Dermis blood vessel endothelial cell (primary cell): ENCODE measurements at places on chromosomes 4 and X.

GRCh38 chr4:70787496-70787895 lies 52.2 kb downstream of the GRSF1 start:
- DNase-seq: no peak

DNA sequence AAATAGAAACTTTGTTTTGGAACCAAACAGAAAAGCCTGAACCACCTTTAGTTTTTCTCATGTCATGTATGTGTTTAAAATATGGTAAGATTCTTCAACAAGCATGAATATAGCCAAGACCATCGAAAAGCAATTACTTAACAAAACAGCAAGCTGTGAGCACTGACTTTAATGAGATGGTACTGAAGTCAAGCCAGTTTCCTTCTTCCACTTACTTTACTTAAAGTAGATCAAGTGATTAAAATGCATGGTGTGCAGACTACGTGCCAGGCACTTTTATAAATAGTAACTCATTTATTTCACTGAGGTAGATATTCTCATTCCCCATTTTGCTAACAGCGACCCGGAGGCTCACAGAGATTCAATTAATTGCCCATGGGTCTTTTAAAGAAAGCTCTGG lies 46.2 kb upstream of the FGFBP2 start:
- DNase-seq: no peak

DNA sequence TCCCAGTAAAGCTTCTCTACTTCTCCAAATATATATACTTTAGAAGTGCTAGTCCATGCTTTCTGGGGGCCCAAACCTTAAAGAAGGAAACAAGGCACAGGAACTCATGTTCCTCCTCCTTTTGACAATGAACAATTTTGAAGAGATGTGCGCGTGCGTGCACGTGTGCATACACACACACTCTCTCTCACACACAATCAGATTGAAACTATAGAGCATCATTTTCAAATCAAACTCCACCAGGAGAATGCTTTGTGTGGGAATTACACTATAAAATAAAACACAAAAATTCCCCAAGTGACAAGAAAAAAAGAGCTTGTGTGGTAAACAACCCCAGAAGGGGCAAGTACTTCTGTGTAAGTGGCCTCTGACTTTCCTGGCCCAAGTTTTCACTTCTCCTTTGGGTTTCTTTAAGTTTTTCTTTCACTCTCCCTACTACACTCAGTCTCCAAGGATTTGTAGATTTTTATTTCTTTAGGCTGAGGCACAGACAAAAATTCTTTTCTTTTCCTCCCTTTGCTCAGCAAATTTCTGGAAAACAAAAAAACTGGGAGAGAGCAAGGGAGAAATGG lies 46.6 kb upstream of the SHISA3 start:
- DNase-seq: no peak

DNA sequence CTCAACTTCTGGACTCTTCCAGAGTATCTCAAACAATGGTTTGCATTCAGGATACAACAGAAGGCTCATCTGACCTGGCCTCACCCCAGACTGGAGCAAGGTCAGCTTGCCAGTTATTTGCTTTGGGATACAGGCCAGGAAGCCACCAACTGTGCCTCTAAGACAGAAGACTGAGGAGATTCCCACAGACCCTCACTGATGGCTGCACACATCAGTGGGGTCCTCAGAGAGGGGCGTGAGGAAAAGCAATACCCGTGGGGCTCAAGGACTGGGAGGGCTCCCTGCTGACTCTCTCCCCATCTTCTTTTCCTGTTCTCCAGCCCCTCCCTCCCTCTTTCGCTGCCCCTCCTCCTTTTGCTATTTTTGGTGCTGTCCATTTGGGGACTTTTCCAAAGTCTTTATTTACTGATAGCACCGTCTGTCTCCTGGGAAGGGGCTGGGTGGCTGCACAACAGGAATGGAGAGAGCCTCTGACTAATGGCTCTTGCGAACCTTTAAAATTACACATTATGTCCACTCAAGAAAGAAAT lies 23.2 kb downstream of the RELL1 start:
- DNase-seq: no peak

DNA sequence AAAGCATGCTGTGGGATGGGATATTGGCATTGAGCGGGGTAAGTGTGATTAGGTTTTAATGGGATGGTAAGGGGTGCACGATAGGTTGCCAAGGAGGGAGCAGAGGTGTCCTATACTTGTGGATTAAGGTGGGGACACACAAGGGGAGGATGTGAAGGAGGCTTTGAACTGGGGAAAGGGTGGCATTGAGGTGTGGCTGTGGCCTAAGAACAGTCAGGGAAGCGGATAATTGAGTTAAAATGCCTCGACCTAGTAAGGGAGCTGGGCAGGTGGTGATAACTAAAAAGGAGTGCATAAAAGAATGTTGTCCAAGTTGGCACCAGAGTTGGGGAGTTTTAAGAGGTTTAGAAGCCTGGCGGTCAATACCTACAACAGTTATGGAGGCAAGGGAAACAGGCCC lies 17.5 kb downstream of the KLKB1 start:
- DNase-seq: no peak

GRCh38 chr4:61501812-61502211 lies 301.7 kb downstream of the ADGRL3 start:
- no peak for DNase-seq

GRCh38 chrX:123993904-123994635 lies 32.6 kb downstream of the STAG2 start:
- DNase-seq: no peak

GRCh38 chr4:188206783-188207182 lies 67.5 kb downstream of the TRIML1 start:
- no peak for DNase-seq

DNA sequence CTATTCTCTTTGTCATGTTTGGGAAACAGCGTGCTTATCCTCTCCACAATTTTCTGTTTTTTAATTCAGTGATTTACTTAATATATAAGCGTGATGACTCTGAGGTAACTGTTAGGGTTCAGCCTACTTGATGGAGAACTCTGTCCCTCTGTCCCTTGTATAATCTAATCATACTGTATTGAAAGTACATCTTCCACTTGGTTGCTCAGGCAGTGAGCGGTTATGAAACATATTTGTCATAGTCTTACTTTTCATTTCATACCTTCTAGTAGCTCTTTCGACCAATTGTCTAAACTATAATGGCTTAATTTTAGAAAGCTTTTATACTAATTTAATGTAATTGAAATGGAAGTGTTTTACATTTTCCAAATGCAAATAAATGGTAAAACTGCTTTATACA lies 469.0 kb downstream of the TLL1 start:
- DNase-seq: no peak

DNA sequence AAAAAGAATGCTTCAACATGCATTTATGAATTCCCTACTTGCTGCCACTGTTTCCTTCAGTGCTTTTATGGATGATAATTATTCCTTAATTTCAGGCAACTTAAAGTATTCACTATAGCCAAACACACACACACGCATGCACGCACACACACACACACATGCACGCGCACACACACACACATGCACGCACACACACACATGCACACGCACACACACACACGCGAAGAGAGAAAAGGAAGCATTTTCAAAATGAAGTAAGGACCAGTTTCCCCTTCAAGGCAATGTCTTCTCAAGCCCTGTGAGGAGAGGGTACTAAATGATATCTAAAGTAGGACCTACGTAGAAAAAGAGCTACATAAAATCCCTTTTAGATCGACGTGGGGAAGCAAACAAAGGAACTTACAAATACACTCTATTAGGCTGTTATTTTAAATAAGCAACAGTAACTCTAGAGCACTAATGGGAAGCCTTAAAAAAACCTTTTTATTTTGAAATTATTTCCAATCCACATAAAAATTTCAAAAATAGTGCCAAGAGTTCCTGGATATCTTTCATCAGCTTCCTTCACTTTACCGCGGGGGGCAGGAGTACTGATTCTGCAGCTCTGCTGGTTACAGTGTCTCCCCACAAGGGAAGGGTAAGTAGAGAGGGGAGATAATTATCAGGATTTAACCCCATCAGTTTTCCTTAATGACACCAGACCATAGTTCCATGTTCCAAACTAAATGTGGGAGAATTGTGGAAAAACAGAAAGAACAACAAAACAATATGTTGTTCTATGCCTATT lies 13.7 kb downstream of the IRF2 start:
- peak; percentile 18 for DNase-seq

GRCh38 chr4:85147481-85148076 lies 181.1 kb upstream of the WDFY3 start:
- peak; percentile 74 for DNase-seq

GRCh38 chr4:123749383-123749782 lies 352.8 kb downstream of the SPRY1 start:
- peak; percentile 61 for DNase-seq

DNA sequence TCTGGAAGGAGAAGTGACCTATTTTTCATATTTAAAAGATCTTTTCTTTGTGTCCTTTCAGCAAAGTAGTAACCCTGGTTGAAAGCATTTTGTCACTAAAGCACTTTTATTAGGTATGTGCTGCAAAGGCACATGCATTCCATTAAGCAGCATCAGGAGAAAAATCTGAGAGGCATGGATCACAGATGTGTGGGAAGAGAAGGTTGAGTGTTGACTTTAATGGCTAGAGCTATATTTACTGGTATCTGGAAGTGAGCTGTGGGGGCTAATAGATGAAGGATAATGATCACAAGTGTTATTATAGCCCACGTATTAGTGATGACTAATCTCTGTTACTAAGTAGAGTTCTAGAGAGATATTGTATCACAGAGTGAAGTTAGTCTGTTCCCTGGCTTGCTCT lies 1520.7 kb downstream of the ARAP2 start:
- no peak for DNase-seq

- DNase-seq: no peak
These were observed 235.4 kb downstream of the MAML3 start for GRCh38 chr4:139918591-139918990.

DNA sequence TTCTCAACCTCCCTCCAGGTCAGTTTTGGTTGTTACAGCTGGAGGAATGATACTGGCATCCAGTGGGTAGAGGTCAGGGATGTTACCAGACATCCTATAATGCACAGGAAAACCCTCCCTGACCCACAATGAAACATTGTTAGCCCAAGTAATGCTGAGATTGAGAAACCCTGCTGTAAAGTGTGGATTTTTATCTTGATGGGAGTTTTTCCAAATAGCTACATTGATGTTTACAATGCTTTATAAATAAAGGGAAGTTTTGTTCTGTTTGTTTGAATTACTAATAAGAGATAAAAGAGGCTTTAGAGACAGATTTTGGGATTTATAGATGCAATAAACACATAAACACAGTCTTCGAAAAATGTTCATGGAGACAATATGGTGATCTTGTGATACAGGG lies 194.0 kb upstream of the NUDT6 start:
- DNase-seq: peak; percentile 21

DNA sequence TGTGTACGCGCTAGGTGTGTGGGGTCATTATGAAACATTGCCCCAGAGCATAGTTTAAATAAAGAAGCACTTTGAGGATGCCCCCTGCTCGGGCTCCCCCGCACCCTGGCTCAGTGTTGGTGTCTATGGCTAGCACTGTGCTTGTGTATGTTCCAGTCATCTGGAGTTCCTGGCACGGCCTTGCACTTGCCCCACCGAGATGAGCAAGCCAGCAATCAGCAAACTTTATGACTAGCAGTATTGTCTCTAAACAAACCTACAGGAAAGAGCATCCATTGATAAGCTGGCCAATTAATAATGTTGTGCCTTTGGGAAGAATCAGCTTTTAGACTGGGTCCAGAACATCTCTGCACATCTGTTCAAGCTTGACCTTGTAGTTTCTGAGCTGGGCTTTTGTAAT lies 707 bp upstream of the SHROOM4 start:
- DNase-seq: peak; percentile 12

GRCh38 chr4:163440040-163440439 lies 33.5 kb downstream of the TKTL2 start:
- DNase-seq: no peak

DNA sequence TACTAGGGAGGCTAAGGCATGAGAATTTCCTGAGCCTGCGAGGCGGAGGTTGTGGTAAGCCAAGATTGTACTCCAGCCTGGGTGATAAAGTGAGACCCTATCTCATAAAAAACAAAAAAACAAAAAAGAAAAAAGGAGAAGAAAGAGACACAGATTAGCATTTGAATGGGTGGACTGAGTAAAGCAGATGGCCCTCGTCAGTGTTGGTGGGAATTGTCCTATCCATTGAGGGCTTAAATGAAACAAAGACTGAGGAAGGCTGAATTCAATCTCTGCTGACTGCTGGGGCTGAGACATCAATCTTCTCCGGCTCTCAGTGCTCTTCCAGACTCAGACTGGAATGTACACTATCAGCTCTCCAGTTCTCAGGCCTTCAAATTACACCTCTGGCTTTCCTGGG lies 136.8 kb downstream of the SLC7A11 start:
- no peak for DNase-seq

- DNase-seq: no peak
These were observed 561.3 kb downstream of the IL1RAPL1 start for GRCh38 chrX:29148511-29148910.

- no peak for DNase-seq
These were observed 165.0 kb downstream of the GALNTL6 start for GRCh38 chr4:171978216-171978615.

GRCh38 chr4:85787133-85787532 lies 312.2 kb downstream of the ARHGAP24 start:
- DNase-seq: peak; percentile 73

DNA sequence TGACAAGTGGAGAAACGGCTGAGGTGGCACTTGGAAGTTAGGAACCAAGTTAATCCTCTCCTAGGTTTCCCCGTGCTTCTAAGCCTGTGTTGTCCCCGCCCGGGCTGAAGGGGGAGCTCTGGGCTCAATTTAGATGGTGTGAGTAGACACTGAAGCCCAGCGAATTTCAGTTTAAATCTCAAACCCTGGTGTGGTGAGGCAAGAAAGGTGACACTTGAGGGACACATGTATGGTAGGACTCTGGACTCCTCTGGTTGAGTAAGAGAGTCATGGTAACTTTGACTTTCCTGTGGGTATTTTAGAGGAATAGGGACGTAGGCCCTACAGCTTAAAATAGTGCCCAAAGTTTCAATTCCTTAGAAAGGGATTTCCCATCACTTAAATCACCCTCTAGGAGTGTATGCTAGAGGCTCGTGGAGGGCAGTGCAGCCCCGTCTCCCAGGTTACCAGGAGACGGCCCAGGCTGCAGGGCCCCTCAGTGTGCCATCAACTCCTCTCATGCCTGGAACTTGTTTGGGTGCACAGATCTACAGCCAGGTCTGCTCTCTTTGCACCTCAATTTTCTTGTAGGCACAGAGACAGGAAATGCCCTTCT lies 24.0 kb downstream of the HAND2 start:
- DNase-seq: peak; percentile 63

- DNase-seq: no peak
These were observed 291.7 kb downstream of the EVC2 start for GRCh38 chr4:5416637-5417036.

DNA sequence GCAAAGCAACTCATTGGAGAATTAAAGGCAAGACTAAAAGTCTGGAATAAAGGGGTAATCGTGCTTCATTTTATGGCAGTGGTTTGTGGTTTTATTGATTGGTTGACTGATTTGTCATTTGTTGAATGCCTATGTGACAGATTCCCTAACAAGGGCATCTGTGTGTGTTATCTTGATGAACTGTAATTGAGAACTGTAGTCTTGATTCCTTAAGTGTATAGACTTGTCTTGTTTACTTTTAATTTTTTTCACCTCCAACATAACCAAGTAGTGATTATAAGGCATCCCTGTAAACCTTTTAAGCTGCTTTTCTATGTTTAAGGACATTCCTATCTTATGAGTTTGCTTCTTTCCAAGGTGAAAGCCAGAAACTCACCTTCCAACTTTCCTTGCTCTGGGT lies 216.0 kb upstream of the TAPT1 start:
- DNase-seq: no peak
